ENCODE measurements at places on chromosomes 1 and 21. TPM values are rescaled to one million over a fixed set of nuclear protein-coding genes. Genes with fewer than 3 reads are reported as not detected.

SLC16A4 gene
- 28.1 TPM for total RNA-seq

GRCh38 chr1:87084244-87084836, 169.9 kb downstream of the HS2ST1 start:
- DNase-seq: peak; percentile 64
- no peak overlapping the region for H3K4me3 ChIP-seq
- H3K27ac ChIP-seq: no peak overlapping the region
- H3K27me3 ChIP-seq: no peaks in the 10 kb centered on the region
- no peaks in the 10 kb centered on the region for H3K36me3 ChIP-seq
- H3K4me1 ChIP-seq: peaks cover 6% of the 10 kb centered on the region

DNA sequence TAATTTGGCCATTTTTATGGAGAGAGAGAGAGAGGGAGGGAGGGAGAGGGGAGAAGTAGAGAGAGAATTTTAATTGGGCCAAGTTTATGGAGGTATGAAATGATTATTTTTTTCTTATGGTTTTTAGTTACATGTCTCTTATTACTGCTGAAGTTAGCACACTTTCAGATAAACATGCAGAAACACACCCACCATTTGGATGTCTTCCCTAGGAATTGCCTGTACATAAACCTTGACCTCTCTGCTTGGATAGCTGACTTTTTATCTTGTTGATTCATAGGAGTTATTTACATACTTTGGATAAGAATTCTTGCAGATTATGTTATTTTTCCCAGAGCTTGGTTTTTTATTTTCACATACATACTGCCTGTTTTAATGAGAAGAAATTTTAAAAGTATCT, 310.2 kb upstream of the ADAMTS5 start:
- DNase-seq: no peak
- H3K36me3 ChIP-seq: no peaks in the 10 kb centered on the region
- no peak overlapping the region for H3K4me3 ChIP-seq
- peaks cover 34% of the 10 kb centered on the region for H3K4me1 ChIP-seq

DNA sequence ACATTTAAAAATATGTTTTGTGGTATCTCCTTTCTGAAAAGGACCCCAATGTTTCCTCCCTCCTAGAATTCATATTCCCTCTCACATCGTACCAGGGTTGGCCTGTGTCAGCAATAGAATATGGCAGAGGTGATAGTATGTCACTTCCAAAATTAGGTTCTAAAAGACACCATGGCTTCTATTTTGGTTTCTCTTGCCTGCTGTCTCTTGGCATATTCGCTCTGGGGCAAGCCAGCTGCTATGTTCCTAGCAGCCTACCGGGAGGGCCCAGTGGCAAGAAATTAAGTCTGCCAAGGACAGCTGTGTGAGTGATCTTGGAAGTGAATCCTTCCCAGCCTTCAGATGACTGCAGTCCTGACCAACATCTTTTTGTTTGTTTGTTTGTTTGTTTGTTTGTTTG, 92.9 kb upstream of the PPM1J start:
- DNase-seq: no peak
- H3K4me3 ChIP-seq: no peak overlapping the region
- no peaks in the 10 kb centered on the region for H3K36me3 ChIP-seq
- no peak overlapping the region for H3K27ac ChIP-seq
- 0 out of 2 replicates have a peak, but pooled peaks cover 3% of the 10 kb centered on the region for H3K4me1 ChIP-seq
- H3K27me3 ChIP-seq: no peaks in the 10 kb centered on the region

- H3K4me3 ChIP-seq: no peak overlapping the region
- no peaks in the 10 kb centered on the region for H3K27me3 ChIP-seq
- H3K4me1 ChIP-seq: peaks cover 38% of the 10 kb centered on the region
- no peak overlapping the region for H3K27ac ChIP-seq
- DNase-seq: no peak
Observed at GRCh38 chr1:29690156-29690555, 453.8 kb downstream of the PTPRU start.

- no peak overlapping the region for H3K4me3 ChIP-seq
- no peak for DNase-seq
- H3K4me1 ChIP-seq: no peaks in the 10 kb centered on the region
- H3K27ac ChIP-seq: no peak overlapping the region
- H3K36me3 ChIP-seq: no peaks in the 10 kb centered on the region
Observed at GRCh38 chr21:14673649-14674048, 127.5 kb upstream of the SAMSN1 start.

Data from GM23248 (cell line).